Stimulated activated CD8-positive, alpha-beta memory T cell treated with anti-CD3 and anti-CD28 coated beads, Interleukin-15, amount 100 ng/mL, for 48 hours (primary cell): ENCODE measurements at places on chromosomes 4 and X.

DNA sequence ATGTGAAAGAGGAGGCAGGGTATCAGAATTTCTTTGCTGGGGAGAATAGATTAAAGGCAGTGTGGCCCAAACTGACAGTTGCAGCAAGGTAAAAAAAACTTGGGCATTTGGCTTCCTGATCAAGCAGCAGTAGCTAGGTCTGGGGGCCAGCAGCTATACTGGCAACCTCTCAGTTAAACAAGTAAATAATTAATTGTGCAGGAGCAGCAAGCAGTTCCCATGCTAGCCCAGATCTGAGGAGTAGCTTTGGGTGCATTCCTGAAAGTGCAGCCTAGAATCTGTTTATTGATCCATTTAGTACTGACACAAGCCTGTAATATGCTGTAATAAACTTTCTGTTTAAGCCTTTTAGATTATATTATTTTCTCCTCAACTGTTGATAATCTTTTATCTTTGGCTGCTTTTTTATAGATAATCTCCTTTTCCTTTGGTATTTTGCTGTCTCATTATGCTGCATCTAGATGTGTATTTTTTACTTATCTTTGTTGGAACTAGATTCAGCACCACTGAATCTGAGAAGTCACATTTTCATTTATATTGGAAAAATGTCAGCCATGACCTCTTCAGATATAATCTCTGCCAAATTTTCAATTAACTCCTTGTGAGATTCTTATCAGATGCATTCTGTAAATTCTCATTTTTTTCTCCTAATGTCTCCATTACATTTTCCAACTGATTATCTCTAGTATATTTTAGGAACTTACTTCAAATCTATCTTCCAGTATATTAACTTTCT lies 276.3 kb downstream of the STPG2 start:
- DNase-seq, result no peak

DNA sequence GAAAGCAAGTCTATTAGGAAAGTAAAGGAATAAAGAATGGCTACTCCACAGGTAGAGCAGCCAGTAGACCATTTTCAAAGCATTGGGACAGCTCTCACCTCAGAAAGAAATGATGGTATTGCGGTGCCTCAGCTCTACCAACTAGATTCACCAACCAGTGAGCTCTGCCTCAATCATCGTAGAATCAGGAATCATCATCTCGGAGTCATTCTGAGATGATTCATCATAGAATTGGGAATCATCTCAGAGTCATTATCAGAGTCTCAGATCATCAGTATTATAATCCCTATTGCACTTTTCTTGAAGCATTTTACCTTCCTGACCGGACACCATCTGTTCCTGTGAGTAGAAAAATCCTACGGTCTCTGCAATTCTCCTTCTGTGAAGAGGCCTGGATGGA lies 17.5 kb upstream of the SAT1 start:
- DNase-seq, result no peak

- no peak for DNase-seq
Measured at GRCh38 chr4:40046311-40046980, 10.2 kb upstream of the N4BP2 start.

DNA sequence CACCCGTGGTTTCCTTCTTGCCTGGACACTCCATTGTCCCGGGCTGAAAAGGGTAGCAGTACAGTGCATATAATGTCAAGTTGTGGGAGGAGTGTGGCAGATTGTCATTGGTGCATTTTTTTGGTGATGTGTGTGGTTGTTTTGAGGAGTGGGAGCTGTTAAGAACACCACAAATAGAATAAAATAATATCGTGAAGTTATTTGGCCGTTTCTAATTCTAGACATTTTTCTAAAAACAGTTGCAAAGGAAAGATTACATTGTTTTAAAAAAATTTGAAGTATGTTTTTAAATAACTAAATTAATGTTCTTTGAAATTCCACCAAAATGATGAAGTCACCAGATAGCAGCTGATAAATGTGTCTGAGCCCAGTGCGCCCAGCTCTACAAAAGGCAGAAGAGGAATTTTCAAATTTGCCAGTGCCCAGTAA lies 1.3 kb downstream of the PKD2 start:
- DNase-seq, result no peak

- no peak for DNase-seq
Measured at GRCh38 chr4:109749388-109750082, 19.7 kb upstream of the PLA2G12A start.

DNA sequence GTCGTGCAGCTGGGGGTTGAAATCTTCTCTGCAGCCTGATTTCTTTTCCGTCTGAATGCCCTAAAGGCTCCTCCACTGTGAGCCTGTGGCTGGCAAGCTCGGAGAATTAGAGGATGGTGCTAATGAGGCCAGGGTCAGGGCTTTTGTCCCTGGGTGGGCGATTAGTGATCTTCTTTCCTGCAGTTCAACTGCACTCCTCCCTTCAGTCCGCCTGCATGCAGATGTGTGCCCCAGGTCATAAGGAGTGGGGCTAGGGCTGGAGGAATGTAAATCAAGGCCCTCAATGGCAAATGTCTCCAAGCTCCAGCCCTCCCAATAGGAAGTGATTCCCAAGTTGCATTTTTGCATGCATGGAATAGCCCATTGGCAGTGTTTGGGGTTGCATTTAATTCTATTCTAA lies 405.0 kb downstream of the AFF2 start:
- no peak for DNase-seq
